ENCODE measurements at places on chromosomes 6 and 20.

GRCh38 chr20:63552481-63553249 lies 1.3 kb upstream of the FNDC11 start:
- peak; percentile 64 for DNase-seq

DNA sequence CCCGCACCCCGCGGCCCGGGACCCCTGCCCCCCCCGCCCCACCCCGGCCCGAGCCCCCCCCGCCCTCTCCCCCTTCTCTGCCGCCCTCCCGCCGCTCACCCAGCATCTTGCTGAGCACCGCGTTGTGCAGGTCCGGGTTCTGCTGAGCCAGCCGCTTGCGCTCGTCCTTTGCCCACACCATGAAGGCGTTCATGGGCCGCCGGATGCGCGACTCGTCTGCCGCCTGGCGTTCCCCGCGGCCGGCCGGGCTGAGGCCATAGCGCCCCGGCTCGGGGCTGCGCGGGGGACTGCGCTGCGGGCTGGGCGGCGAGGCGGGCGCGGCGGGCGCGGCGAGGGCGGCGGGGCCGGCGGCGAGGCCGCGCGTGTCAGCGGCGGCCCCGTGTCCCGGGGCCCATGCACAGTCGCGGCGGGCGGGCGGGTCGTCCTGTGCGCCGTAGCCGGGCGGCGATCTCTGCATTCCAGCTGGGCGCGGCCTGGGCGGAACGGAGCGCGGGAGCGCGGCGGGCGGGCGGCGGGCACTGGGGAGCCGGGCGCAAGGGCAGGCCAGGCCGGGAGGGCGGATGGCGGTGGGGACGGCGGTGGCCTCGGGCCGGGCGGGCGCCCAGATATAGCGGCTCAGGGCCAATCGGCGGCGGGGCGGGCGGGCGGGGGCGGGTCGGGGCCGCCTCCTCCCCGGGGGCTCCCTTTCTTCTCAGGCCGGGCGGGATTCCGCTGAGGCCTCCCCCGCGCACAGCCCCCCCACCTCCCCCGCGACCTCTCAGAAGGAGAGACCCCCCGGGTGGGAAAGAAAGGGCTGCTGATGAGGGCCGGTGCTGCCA lies at the start of gene SOX18:
Gene SOX18 (minus strand): TSS at position 580 of the 818 bp plus-strand sequence. CDS start 123 bp downstream, at position 457.
- peak; percentile 59 for DNase-seq

- no peak for DNase-seq
Measured at GRCh38 chr6:41064841-41065240, 7.3 kb downstream of the OARD1 start.

DNA sequence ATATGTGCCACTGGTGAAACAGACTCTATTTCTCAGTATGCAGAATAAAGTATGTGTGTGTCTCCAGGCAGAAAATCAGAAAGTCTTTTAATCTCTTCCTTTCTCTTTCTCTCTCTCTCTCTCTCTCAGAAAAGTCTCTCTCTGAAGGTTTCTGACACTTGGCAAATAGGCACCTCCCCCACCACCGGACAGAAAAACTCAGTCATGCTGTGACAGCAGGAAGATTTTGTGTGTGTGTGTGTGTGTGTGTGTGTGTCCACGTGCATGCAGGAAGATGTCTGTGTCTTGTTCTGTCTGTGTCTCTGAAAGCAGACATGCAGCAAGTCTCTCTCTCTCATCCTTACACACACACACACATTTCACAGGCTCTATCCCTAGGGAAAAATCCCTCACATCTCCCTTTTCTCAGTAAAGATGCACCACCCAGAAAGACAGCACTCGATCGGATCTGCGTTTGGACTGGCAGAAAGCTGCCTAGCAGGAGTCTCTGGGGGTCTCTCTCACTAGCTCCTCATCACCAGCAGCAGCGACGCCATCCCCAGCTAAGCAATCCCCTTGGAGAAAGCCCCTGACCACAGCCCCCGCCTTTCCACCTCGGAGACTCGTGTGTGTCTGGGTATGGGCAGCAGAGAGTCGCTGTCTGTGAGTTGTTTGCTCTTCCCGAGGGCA lies 98.3 kb downstream of the EDN3 start:
- DNase-seq = no peak

GRCh38 chr6:83878902-83879644 lies 19.6 kb downstream of the CYB5R4 start:
- no peak for DNase-seq

DNA sequence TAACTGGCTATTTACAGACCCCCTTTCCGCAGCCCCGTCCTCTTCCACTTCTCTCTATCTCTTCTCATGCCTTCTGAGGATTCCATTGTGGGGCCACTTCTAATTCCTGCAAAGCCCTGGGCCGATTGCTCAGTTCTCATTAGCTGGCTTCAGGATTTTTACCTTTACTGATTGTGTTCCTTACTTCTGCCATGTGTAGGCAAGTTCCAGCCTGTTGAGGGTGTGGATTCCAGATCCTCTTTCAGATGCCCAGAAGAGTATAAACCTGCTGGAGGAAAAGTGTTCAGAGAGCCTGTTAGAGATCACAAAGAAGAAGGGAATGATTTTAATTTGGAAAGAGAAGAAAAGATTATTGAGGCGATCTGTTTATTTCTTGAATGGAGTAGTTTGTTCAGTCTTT lies 5.4 kb downstream of the DSE start:
- DNase-seq = no peak

DNA sequence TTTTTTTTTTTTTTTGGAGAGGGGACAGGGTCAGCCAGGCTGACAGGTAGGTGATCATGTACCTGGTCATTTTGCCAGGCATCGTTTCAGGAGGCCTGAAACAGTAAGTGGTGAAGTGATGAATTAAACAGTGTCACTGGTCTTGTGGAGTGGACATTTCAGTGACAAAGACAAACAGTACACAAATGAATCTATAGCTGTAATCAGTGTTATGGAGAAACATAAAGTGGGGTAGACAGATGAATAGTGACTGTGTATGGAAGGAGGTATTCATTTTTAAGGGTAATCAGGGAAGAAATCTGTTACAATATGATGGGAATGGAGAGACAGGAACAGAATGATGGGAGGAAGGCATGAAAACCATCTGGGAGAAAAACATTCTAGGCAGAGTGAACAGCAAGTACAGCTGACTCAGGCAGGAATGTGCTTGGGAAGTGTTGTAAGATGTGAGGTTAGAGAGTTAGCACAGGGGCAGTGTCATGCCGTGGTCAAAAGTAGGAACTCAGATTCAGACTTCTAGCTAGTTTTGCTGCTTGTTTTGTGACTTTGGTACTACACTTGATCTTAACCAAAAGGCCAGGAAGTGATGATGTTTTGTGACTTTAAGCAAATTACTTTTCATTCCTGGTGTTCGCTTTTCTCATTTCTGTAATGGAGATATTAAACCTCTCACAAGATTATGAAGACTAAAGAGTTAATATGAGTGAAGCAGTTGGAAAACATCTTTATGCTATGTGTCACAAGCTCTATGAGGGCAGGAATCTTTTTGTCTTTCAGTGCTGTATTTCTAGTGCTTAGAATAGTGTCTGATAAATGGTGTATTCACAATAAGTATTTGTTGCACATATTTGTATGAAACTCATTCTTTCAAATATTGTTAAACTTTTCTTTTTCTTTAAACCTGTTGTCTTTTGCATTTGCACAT lies 43.4 kb downstream of the QKI start:
- peak; percentile 48 for DNase-seq

GRCh38 chr6:3147914-3148757 lies 9.2 kb downstream of the TUBB2A start:
- no peak for DNase-seq

- DNase-seq = no peak
Measured at GRCh38 chr6:9401960-9402359, 966.6 kb upstream of the SLC35B3 start.

GRCh38 chr6:20708367-20709124 lies 174.3 kb downstream of the CDKAL1 start:
- DNase-seq = peak; percentile 66

DNA sequence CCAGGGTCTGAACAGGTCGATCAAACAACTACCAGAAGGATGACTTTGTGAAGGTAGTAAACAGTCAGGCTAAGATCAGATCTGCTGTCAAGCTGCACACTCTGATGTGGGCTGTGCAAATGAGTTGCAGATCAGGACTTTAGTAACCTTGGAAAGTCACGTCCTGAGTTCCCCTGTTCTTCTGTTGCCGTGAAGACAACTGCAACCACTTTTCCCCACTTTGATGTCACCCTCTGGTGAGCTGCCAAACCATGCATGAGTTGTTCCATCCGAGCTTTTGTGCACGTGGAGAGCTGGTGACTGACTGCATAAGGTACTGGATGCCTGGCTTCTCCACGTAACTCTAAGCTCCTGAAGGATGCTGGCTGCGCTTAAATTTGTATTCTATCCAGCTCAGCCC lies 111.0 kb downstream of the CD83 start:
- no peak for DNase-seq

DNA sequence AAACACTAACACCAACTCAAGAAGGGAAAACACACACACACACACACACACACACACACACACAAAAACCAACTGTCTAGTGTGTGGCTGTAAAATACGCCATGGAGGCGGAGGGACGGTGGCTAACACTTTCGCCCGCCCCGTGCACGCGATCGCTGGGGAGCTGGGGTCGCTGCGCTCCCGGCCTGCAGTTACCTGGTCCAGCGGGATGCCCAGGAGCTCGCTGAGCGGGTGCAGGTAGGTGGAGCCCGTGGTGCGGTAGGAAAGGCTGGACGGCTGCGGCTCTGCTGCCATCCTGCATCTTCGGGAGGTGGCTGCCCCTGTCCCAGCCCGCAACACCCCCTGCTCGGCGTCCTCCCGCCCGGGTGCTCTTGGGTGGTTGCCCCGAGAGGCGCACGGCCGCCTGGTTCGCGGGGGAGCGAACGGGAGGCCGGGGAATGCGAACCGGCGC lies 303 bp downstream of the MBOAT1 start:
- DNase-seq = peak; percentile 84

DNA sequence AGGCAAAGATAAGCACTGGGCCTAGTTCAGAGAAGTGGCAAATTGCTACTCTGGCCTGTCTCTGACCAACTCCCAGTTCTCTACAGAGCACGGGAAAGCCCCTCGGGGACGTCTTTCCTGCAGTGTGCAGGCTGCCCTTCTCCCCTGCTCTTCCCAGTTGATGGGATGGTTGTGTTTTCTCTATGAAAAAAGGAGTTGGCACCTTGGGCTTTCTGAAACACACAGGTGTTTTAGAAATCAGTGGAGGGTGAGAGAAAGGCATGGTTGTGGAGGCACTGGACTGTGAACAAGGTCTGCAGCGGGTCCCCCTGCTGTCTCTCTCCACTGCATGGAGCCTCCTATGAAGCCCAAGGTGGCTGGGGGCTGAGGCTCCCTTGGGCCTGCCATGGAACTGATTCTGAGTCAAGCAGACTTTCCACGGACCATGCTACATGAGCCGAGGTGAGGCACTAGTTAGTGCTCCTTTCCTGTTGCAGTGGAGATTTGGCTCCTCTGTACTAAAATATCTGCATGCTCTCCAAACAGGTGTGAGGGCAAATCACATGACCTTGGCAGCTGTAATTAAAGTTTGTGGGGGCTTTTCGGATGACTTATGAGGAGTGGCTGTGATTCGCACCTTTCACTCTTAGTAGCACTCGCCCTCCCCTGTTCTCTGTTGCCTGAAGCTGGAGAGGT lies 16.3 kb downstream of the GTSF1L start:
- no peak for DNase-seq

DNA sequence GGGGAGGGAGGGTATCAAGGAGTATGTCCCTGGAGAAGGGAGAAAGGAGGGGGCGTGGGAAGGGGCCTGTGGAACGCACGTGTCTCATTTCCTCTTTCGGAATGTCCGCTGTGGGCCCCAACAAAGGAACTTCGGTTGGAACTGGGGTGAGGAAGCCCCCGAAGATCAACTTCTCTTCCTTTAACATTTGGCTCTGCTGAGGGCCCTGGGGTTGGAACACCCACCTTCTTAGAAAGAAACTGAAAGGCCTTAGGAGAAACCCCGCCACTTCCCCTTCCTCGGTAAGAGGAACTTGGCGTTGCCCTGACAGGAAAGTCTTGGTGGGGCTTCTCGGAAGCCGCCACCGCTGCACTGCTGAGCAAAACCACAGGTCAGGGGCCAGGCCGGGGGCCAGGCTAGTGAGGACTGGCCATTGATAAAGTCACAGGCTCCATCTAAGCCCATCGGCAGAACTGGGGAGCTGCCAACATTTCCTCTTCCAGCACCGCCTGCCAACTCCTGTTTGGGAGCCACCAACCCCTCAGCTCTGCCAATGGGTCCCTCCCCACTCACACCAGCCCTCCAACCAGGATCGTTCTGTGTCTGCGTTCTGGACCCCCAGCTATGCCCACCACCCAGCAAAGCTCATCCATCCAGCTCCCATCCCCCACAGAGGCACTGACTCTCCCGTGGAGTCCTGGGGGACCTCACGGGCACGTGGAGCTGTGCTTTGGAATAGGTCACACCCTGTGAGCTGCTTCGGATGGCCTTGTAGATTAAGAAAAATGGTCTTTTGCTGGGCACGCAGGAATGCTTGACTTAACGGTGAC lies 44.8 kb downstream of the FGD2 start:
- DNase-seq = peak; percentile 100

GRCh38 chr6:122069932-122070331 lies 329.5 kb upstream of the HSF2 start:
- DNase-seq = no peak

- peak; percentile 13 for DNase-seq
Measured at GRCh38 chr20:62609279-62609720, 33.0 kb upstream of the SLCO4A1 start.

DNA sequence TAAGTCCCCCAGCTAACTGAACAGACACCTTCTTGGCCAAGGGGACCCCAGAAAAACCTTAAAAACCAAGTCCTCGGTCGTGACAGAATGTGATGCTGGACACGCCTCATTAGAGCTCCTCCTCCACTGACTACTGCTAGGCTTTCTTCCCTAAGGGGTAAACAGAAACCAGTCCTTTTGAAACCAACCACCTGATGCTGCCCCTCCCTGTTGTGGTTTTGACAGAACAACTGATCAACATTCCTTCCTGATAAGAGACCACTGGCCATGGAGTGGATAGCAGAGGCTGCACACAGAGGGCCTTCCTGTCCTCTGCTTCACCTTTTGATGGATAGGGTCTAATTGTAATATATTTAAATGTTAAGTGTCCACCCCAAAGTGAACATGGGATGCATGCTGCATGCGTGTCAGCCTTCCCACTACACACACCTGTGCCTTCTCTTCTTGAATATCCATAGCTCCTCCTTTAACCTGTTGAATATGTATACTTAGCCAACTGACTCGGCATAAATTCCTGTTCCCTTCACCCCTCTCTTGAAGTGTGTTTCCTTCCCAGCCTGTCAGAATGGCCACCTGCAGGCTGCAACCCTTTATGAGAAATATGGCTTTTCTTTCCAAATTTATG lies 27.9 kb upstream of the SLC2A12 start:
- peak; percentile 73 for DNase-seq

GRCh38 chr6:54288474-54288873 lies 19.8 kb upstream of the TINAG start:
- no peak for DNase-seq

- no peak for DNase-seq
Measured at GRCh38 chr20:19827818-19828217, 69.8 kb downstream of the RIN2 start.

GRCh38 chr6:7912024-7912423 lies 1.4 kb upstream of the TXNDC5 start:
- DNase-seq = no peak

GRCh38 chr20:34824452-34824805 lies 1.0 kb downstream of the NCOA6 start:
- peak; percentile 83 for DNase-seq
